ENCODE measurements at places on chromosomes 13 and 19.

DNA sequence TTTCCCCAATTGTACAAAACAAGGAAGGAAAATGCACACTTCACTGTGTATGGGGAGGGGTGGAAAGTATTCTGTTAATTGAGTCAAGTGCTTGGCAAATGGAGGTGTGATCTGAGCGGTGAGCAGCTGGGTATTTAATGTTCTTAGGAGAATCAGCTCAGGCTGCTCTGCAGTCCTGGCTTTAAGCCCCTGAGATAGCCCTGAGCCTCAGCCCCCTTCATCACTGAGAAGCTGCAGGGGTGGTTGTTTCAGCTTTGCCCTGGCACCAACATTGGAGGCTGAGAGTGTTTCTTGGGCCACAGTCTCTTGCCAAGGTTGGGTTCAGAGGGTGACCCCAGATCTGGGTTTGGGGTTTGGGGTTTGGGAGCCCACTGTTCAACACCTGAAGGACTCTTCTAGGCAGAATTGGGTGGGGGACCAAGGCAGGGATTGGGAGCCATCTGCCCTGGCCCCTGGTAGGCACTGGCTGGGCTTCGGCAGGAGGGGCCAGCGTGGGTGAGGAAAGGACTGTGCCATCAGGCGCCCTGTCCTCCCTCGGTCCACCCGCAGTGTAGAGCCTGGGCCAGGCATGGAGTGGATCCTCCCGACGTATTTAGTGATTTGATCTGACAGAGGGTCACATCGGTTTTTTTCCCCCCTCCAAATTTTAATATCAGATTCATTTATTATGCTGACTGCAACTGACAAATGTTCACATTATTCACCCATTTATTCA, 66.7 kb upstream of the ZNF536 start:
- DNase-seq, result no peak

- DNase-seq, result no peak
These were observed 1.6 kb downstream of the METTL21C start for GRCh38 chr13:102693250-102693649.

DNA sequence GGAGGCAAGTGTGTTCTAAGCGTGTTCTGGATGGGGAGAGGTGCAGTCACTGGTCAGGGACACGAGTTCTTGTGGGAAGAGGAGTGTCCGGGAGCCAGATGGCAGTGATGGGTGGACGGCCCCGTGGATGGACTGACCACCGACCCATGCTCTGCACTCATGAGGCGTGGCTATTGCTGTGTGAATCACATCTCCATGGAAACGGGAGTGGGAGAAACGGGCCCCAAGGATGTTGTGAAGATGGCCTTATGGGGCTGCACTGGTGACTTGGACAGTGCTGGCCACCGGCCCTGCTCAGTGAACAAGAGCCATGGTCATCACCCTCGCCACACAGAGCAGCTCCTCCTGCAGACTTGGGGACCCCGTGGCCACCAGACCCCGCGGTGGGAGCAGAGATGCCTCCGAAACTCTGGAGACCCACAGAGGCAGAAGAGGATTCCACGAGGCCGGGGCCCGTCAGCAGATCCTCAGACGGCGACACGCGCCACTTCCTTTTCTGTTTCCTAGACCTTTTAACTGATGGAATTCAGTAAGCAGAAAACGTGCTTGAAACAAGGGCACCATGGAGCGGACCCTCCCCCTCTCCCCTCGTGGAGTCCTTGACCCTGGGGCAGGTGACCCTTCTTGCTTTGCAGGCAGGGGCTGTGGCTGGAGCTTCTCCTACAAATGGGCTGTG, 47.5 kb downstream of the GAS6 start:
- no peak for DNase-seq

DNA sequence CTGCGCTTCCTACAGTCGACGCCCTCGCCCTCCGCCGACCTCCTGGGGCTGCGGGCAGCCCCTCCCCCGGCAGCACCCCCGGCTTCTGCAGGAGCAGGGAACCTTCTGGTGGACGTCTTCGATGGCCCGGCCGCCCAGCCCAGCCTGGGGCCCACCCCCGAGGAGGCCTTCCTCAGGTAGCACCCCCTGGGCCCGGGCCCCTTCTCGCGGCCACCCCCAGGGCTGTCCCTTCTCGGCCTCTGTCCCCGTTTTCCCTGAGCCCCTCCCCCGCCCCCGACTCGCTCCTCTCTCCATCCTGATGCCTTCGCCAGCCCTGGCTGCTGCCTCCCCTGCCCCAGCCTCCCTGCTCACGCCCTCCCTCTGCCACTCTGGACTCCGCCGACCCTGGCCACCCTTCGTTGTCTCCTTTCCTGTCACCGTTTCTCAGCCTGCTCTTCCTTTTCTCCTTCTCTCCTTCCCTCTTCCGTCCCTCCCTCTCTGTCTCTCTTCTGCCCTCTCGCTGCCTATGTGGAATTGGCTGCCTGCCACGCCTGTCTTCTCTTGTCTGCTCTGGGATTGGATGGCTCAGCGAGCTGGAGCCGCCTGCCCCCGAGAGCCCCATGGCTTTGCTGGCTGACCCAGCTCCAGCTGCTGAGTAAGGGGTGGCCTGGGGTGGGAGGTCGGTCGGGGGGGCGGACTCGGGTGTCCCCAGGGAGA, 11.0 kb downstream of the FUZ start:
- peak; percentile 23 for DNase-seq

DNA sequence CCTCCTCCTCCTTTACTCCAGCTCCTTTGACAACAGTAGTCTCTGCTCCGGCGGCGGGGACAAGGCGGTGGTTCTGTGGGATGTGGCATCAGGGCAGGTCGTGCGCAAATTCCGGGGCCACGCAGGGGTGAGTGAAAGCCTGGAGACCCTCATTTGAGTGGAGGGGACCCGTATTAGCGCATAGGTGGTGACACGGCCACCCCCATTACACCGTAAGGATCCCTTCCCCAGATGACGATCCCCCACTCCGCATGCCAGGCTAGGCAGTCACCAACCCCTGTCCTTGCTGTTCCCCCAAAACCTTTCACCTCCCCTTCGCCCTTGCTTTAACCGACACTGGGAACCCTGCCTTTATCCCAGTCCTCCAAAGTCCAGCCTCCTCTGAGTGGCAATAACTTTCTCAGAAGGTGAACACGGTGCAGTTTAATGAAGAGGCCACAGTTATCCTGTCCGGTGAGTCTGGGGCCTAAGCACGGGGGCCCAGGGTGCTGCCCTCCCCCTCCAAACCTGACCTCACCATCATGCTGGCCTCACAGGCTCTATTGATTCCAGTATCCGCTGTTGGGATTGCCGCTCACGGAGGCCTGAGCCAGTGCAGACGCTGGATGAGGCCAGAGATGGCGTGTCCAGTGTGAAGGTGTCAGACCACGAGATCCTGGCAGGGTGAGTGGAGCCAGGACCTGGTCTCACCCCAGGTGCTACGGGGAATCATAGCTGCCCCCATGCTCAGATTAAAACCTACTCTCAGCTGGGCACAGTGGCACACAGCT, 3.7 kb downstream of the WDR83 start:
- DNase-seq, result no peak

GRCh38 chr19:34998777-34999497, 1.2 kb upstream of the GRAMD1A start:
- no peak for DNase-seq

GRCh38 chr13:39910833-39911232, 255.4 kb downstream of the COG6 start:
- DNase-seq, result peak; percentile 62

GRCh38 chr13:99388334-99388923, 81.2 kb upstream of the GPR183 start:
- no peak for DNase-seq

DNA sequence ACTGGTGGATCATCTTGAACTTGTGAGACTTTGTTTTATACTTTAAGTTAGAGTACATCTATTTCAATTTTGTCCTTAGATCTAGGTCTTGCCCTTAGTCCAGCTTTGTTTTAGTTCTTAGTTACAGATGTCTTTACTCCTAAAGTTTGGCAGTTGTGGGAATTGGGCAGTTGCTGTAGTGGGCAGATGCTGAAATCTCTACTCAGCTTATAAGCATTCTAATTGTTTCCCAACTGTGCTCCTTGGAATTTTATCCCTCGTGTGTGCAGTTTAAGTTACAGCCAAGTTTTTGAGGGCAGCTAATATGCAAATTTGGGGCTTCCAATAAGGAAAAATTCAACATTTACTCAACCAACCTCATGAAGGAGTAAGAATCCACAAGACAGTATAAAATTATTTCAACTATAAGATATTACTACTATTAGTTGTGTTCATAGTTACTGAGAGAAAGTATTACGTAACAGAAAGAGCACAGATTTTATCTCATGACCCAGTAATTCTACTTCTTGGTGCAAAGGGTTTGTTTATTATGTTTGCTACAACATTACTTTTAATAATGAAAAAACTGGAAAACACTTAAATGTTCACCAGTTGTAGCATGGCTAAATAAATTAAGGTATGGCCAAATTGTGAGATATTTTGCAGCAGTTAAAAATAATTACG, 32.9 kb downstream of the CCDC122 start:
- no peak for DNase-seq

DNA sequence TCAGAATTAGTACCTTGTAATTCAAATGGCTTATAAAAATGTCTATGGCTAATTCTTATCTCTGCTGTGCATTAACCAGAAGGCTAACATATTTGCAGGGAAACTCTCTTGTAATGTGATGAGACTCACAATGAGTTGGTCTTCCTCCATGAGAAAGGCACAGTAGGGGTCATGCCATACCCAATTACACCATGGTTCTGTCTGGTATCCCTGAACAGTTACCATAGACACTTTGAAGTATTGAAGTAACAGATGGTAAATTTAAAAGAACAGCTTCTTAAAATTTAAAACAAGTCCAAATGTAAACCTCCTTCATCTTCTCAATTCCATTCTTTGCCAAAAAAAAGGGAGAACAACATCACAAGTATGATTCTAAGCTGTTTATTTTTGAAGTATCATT, 22.6 kb upstream of the SLAIN1 start:
- no peak for DNase-seq

- DNase-seq, result no peak
These were observed 167.5 kb upstream of the FREM2 start for GRCh38 chr13:38519229-38519911.

GRCh38 chr13:48402325-48402932, 10.5 kb downstream of the LPAR6 start:
- DNase-seq, result no peak

DNA sequence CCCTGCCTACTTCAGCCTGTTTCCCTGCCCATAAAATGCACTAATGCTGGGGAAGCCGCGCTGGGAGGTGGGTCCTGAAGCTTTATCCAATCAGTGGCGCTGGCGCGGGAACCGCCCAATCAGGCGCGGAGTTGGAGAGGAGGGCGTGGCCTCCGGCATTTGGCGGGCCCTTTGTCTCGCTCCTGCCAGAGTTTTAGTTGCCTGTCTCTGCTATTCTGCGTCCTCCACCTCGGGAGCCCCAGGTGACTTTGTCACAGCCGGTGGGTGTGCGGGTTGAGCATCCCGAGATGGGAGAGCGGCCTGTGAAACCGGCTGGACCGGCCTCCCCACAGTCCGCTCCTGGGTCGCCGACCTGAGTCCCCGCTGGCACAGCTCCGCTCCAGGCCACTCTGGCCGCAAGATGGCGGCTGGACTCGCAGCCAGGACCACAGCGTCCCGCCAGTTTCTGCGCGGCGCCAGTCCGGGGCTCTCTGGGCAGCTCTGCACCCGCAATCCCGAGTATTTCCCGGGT, 30.7 kb upstream of the ZNF429 start:
- peak; percentile 14 for DNase-seq

DNA sequence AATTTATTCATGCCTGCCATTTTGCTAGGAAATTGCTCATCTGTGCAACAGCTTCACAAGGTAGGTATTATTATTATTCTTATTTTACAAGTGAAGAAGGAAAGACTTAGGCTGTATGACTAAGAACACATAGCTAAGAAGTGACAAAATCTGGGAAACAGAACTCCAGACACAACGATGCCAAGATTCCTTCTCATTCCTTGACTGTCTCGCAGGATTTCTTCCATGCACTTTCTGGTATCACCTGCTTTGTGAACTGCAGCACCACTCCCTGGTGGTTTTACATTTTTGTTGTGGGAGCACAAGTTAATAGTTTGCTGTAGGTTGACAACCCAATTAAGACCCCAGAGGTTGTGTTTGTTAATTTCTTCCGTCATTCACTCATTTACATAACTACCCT, 188.5 kb downstream of the LACC1 start:
- no peak for DNase-seq

GRCh38 chr13:32164622-32165268, 133.2 kb downstream of the FRY start:
- DNase-seq, result peak; percentile 42

- DNase-seq, result no peak
These were observed 24.6 kb downstream of the BICRA start for GRCh38 chr19:47633517-47633916.

- no peak for DNase-seq
These were observed 11.4 kb downstream of the PTGER1 start for GRCh38 chr19:14463747-14464146.

DNA sequence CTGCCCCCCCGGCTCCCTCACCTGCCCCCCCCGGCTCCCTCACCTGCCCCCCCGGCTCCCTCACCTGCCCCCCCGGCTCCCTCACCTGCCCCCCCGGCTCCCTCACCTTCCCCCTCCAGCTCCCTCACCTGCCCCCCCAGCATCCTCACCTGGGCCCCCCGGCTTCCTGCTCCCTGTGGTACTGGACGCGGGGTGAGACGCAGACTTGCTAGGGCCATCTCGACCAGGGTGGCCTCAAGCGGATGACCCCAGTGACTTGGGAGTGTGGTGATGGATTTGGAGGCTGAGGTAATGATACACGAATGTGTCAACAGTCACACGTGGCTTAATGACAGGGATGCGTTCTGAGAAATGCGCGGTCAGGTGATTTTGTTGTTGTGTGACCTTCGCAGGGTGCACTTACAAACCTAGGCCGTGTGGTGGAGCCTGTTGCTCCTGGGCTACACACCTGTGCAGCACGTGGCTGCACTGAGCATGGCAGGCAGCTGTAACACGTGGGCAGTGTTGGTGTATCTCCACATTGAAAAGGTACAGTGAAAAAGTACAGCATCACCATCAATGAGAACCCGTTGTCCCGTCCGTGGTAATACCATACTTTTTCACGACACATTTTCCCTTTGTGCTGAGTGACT, 197.8 kb downstream of the TEX29 start:
- DNase-seq, result no peak

- no peak for DNase-seq
These were observed 303.5 kb downstream of the TBC1D4 start for GRCh38 chr13:75178436-75178835.

DNA sequence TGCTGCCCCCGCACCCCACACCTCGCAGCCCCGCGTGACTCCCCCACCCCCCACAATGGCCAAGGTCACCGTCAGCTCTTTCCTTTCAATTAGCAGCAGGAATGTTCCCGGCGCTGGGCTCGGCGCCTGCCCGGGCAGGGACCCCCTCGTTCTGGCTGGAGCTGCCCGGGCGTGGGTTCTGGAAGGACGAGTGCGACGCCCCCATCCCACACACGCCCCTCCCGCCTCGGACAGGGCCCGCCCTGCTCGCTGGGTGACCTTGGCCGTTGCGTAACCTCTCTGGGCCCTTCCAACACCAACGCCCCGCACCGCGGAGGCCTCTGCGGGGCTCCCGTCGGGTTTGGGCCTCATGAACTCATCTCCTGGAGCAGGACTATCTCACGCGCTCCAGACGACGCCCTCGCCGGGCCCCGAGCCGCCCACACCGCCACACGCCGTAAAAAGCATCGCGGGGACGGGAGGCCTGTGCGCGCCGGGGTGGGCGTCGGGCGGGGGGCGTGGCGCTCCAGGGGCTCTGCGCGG, 10.3 kb downstream of the PALM start:
- no peak for DNase-seq

Measured in MG63 (cell line).